ENCODE measurements at places on chromosomes 7 and 10.

- no peak for DNase-seq
These were observed 45.0 kb downstream of the JAKMIP3 start for GRCh38 chr10:132110713-132111112.

DNA sequence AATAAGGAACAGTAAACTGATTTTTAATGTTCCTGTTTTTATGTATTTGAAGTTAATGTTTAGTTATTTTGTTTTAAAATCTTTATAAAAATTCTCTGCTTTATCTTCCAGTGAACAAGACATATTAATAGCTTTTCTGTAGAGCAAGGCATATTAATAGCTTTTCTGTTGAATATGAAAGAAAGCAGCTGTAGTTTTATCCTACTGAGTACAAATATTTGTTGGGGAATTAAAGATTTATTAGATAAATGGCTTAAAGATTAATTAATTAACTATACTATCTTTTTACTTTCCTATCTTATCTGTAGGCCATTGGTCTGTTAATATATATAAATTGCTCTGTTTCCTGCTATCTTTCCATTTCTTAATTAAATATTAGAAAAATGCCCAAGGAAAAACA lies 299.6 kb downstream of the ADK start:
- no peak for DNase-seq

- no peak for DNase-seq
These were observed 324.7 kb upstream of the AKR1E2 start for GRCh38 chr10:4501306-4501705.

DNA sequence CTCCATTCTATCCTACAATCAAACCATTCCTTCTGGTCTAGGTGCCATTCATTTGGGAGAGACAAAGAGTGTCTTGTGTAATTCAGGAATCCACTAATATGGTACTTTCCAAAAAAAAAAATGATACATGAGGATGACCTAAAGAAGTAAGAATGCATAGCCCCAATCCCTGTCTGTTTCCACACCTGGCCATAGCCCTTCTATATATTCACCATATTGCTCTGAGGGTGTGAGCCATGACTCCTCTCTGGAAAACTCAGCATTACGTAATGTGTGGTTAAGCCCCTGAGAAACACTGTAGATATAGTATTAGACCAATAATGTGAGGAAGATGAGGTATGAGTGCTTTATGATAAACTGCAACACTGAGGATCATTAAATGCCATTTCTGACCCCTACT lies 592.7 kb downstream of the INHBA start:
- DNase-seq = no peak

- DNase-seq = no peak
These were observed 80.8 kb downstream of the TMEM130 start for GRCh38 chr7:98788966-98789365.

- DNase-seq = no peak
These were observed 7.1 kb upstream of the IFIT2 start for GRCh38 chr10:89294721-89295239.

DNA sequence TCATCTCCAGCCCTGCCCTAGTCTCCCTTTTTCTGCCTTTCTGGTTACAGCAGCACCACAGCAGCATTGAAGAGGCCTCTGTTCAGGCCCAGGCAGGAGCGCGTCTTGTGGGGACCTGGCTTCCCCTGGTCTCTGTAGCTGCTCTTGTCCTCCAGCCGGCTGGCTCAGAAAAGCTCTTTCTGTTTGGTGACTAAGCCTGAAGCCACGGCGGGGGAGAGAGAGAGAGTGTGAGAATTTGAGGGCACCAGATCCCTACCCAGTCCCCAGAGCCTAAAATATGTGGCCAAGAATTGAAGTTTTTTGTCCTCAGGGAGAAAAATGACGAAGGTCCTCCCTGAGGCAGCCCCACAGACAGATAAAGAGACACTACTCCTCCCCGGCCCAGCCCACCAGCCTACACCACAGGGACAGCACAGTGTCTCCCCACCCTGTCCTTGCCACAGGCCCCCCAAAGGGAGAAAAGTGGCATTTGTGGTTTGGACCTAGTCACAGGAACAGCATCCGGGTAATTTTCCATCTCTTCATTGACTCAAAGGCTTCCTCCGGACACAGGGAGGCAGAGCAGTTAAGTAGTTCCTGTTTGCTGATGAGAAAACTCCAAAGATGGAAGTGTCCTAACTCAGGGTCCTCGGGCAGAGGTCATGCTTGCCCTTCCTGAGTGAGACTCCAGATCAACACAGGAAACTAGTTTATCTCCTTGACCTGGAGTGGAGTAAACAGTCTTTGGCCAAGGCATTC lies 13.3 kb upstream of the FAM180A start:
- DNase-seq = no peak

GRCh38 chr10:110445871-110446270 lies 51.8 kb upstream of the DUSP5 start:
- DNase-seq = no peak

- DNase-seq = no peak
These were observed 30.4 kb downstream of the RUNDC3B start for GRCh38 chr7:87658553-87658952.

Measured in NCI-H774 (cell line).